ENCODE measurements at places on chromosomes 11 and 22.

- DNase-seq: peak; percentile 61
Measured at GRCh38 chr11:95301474-95301873, 70.5 kb upstream of the SESN3 start.

DNA sequence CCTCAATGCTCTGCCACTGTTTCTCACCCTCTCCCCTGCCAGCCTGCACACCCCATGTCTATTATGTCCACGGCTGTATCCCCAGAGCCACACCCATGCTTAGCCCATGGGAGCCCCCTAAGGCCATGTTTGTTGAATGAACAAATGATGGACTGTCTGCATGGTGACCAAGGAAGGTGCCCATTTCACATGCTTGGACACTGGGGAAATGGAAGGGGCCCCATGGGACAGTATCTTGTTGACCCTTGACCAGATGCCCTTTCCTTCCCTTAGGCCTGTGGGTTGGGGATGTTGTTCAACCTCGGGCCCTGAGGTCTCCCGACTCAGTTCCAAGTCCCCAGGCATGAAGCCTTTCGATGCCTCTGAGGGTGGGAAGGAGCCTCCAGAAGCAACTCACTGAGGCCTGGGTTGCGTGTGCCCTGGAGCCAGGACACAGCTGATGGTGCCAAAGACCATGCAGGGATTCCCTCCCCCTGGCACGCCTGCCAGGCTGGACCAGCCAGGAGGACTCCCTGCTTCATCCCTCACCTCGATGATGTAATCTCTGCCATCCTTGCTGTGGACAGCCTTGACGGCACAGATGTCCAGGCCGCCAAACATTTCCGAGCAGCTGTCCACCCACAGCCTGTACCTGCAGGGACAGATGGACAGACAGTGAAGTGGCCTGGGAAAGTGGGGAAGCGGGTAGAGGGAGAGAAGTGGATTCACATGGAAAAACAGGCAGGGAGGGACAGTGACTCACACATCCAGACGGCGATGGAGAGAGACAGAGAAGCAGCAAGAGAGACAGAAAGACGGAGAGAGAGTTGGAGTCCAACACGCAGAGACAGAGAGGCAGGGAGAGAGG lies 58.9 kb downstream of the FBXO7 start:
- DNase-seq: no peak

DNA sequence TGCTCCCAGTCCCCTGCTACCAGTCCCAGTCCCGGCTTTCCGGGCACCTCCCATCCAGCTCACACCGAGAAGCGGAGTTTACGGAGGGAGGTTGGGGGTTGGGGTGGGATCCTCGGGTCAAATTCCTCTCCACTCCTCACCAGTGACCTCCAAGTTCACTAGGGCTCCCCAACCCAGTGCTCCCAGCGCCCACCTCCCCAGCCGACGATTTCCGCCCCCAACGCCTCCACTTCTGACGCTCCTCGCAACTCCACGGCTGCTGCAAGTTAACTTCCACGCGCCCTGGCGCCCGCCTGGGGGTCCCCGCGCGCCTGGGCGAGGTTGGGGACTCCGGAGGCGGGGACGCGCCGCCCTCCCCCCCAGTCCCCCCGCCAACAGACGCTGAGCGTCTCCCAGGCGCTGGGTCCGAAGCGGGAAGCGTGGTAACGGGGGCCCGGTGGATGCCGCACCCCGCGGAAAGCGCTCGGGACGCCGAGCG lies 526 bp downstream of the TPST2 start:
- DNase-seq: no peak

GRCh38 chr11:67694875-67695555 lies 20.6 kb upstream of the ALDH3B2 start:
- DNase-seq: no peak

GRCh38 chr11:122158171-122158570 lies 42.2 kb upstream of the BLID start:
- no peak for DNase-seq

- no peak for DNase-seq
Measured at GRCh38 chr22:30869667-30870395, 98.7 kb downstream of the MORC2 start.

DNA sequence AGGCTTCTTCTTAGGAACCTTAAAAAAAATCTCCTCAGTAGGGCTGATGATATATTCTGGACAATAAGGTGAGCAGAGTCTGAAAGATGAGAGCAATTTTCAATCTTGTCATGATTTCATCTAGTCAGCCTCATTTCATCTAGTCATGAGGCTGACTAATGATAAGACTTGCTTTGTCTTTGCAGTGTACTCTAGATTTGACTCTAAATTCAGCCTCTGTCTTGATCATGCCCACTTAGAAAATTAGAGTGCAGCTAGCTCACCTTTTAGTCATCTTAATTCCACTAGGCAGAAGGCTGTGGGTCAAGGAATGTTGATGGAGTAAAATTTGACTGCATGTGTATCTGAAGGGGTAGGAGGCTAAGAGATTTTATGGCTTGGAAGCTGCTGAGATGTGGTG lies 5.5 kb downstream of the EHF start:
- DNase-seq: no peak

DNA sequence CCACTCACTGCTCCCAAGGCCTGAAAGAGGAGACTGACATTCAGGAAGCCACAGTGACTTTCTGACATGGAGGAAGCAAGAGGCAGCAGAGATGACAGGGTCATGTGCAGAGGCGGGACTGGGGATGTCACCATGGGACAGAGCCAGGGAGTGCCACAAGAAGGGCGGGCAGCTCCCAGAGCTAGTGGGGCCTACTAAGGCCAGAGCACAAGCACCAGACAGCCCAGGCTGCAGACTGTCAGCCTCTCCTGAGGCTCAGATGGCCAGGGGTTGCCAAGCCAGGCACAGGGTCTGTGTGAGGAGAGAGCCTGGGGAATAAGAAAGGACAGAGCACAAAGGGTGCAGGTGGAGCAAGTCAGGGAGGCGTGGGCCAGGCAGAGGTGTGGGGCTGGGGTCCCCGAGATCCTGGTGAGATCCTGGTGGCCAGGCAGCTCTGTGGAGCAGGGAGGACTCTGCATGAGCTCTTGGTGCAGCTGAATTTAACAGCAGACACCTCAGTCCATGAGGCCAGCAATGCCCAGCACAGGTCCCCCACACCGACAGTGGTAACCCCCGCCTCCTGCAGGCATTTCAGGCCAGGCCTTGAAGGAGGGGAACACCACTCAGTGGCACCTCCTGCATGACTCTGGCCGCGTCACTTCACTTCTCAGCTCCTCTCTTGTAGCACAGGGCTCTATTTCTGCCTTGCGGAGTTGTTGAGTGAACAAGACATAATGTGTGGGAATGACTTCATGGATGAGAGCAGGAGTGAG lies 52.3 kb downstream of the SGSM3 start:
- DNase-seq: no peak

DNA sequence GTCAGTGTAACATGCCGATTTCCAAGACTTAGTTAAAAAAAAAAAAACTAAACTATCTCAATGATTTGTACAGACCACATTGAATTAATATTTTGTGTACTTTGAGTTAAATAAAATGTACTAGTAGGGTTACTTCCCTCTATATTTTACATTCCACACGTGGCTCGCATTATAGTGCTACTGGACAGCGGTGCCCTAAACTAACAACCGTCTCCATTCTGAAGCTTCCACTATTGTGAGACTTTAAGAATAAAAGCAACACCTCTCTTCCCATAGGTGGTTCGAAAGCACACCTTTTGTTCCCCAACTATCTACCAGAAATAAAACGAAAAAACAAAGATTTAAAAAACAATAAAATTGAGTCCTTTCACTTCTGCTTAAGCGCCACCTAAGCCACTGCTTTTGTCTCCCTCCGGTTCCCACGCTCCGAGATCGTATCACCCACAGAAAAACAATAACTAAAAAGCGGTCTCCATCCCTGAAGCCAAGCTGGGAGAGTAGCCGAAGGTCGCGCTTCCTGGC lies 380 bp upstream of the TTC17 start:
- DNase-seq: no peak

DNA sequence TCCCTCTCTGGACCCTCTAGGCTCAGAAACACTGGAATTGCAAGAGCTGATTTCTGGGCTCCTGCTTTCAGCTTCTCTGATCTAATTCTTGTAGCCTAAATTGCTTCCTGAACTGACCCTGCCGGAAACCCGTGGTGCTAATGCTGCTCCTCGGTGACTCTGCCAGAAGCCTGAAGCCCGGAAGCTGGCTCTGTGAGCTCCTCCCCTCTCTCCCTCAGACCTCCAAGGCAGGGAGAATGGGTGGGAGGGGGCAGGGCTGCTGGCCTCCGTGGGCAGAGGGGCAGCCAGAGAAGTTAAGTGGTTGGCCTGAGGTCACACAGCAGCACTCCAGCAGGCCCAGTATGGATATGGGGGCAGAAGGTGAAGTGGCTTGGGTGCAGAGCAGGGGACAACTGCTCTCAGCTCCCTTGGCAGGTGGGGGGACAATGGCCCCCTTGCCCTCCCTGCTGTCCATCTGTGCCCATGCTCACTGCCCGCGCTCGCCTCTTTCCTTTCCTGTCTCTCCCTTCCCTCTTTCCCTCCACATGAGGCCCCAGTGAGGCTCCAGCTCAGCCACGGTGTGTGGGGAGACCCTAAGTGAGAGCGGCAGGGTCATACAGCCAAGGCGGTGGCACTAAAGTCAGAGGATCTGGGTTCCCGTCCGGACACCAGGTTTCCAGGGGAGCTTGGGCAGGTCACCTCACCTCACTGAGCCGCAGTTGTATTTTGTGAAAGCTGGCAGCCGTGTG lies 16.2 kb downstream of the CAPN5 start:
- peak; percentile 71 for DNase-seq

GRCh38 chr11:559020-559620 lies 1.4 kb downstream of the LMNTD2 start:
- no peak for DNase-seq

GRCh38 chr22:27399161-27399560 lies 402.4 kb downstream of the MN1 start:
- no peak for DNase-seq

DNA sequence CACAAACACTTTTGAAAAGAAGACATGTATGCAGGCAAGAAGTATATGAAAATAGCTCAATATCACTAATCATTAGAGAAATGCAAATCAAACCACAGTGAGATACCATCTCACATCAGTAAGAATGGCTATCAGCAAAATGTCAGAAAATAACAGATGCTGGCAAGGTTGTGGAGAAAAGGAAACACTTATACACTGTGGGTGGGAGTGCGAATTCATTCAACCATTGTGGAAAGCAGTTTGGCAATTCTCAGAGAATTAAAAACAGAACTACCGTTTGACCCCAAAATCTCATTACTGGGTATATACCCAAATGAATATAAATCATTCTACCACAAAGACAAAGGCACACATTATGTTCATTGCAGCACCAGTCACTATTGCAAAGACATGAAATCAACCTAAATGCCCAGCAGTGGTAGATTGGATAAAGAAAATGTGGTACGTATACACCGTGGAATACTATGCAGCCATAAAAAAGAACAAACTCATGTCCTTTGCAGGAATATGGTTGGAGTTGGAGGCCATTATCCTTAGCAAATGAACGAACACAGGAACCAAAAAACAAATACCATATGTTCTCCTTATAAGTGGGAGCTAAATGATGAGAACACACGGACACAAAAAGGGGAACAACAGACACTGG lies 18.5 kb downstream of the MMP13 start:
- DNase-seq: no peak

GRCh38 chr11:107427569-107428180 lies 29.9 kb downstream of the CWF19L2 start:
- DNase-seq: no peak

GRCh38 chr11:108561535-108561991 lies 32.0 kb downstream of the EXPH5 start:
- no peak for DNase-seq

DNA sequence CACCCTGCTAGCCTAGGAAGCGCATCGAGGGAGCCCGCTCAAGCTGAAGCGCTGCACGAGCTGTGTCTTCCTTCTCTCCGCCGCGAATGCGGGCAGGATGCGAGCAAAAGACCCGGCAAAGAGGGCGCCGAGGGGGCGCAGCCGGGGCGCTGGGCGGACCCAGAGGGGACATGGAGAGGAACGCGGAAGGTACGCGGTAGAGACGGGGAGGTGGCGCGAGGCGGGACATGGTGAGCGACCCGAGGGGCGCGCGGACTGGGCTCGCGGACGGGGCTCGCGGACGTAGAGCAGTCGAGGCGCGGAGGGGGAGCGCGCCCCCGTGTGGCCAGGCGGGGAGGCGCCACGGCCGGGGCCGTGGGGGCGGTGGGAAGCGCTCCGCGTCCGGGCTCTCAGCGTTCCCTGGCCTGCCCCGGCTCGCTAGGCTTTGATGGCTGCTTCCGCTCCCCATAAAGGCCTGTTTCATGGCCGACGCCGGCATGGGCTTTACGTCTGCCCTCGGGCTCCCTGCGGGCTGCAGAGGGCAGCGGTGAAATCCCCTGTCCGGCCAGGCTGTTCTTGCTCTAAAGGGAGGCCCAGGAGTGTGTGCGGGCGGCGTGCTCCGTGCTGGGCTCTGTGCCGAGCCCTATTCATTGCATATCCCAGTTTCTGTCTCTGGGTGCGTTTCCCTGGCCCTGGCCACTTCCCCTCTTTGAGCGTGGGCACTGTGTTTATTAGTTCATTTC lies 31.2 kb upstream of the TRIM29 start:
- peak; percentile 82 for DNase-seq

DNA sequence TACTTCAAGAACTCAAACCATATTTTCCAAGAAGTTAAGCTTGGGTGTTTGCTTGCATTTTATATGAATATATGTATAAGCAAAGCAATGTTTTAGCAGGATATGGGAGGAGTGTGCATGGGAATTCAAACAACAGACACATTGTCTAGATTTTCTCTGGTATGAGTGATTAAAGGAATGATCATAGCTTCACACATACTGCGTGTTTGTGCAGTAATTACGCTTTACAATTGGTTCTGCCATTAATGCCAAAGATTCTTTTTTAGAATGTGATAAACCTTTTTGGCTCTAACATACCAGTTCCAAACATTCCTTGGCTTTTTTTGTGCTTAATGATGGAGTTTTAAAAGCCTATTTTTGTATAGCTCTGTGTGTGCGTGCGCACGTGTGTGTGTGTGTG lies 54.0 kb downstream of the CCDC34 start:
- no peak for DNase-seq

GRCh38 chr11:2725368-2726300 lies 25.8 kb upstream of the KCNQ1OT1 start:
- DNase-seq: no peak

DNA sequence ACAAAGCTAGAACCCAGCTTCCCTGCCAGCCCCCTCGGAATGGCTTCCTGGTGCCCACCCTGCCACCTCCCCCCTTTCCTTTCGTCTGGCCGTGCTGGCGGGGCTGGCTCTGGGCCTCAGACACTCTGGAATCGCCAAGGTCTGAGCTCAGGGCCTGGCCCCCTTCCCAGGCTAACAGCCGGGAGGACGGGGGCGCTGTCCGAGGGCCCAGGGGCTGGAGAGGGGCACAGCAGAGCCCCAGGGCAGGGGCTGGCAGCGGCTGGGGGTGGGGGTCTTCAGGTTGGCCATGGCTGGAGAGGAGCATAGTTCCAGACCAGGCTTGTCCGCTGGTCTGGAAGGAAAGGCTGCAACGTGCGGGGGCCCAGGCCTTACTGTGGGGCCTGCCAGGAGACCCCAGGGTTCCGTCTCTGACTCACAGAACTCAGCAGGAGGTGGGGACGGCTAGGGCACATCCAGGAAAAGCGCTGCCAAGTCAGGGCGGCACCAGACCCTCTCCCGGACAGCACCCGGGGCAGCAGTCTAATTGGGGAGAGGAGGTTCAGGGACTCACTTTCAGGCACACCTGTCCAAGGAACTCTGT lies 861 bp upstream of the LTBP3 start:
- no peak for DNase-seq

Measured in BE2C (cell line).